ENCODE measurements at places on chromosomes 12 and 14. TPM values are rescaled to one million over a fixed set of nuclear protein-coding genes. Genes with fewer than 3 reads are reported as not detected.

DNA sequence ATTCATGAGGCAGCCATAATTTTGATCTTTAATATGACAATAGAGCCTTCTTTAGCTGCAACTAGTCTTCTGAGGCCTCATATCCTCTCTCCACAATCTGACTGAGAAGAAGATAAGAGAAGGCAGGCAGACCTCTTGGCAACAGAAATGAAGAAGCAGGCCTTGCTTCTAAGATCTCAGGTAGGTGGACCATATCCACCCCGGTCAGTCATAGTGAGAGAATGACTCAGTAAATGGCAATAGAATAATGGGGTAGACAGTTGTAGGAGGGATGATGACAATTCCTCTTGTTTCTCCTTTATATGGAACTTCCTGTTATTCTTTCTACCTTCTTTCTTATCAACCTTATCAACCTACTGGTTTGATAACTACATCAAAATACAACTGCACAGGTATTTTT lies 246.7 kb upstream of the G2E3 start:
- H3K36me3 ChIP-seq: no peaks in the 10 kb centered on the region
- no peak overlapping the region for H3K27ac ChIP-seq
- H3K27me3 ChIP-seq: peaks cover 6% of the 10 kb centered on the region
- no peak overlapping the region for H3K4me3 ChIP-seq
- no peaks in the 10 kb centered on the region for H3K4me1 ChIP-seq
- DNase-seq: no peak

- no peaks in the 10 kb centered on the region for H3K27me3 ChIP-seq
- H3K36me3 ChIP-seq: no peaks in the 10 kb centered on the region
- no peak overlapping the region for H3K27ac ChIP-seq
- DNase-seq: no peak
- H3K4me1 ChIP-seq: no peaks in the 10 kb centered on the region
These were observed 36.5 kb upstream of the KICS2 start for GRCh38 chr12:64258576-64258975.

DNA sequence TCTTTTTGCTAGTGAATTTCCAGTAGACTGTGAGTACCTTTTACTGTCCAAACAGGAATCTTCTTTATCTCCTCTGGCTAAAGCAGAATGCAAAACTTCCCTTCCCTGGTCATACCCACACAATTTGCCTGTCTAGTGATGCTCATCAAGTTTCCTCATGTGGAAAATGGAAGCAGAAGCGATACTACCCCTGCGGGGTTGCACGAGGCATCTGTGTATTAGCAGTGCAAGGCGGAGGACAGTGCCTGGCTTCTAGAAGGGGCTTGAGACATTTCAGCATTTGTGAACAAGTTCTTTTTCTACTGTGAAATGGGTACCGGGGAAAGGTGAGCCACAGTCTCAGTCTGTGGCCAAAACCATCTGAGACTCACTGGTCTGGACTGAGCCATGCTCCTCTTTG lies 340.9 kb downstream of the AACS start:
- peaks cover 20% of the 10 kb centered on the region for H3K27me3 ChIP-seq
- no peak for DNase-seq
- no peaks in the 10 kb centered on the region for H3K4me1 ChIP-seq
- H3K27ac ChIP-seq: no peak overlapping the region

ERG28 gene
- 8.4 TPM for total RNA-seq

COX8C gene
- total RNA-seq: not detected

EGLN3 gene
- total RNA-seq: 10.3 TPM

RHEBL1 gene
- 7.9 TPM for total RNA-seq

DNA sequence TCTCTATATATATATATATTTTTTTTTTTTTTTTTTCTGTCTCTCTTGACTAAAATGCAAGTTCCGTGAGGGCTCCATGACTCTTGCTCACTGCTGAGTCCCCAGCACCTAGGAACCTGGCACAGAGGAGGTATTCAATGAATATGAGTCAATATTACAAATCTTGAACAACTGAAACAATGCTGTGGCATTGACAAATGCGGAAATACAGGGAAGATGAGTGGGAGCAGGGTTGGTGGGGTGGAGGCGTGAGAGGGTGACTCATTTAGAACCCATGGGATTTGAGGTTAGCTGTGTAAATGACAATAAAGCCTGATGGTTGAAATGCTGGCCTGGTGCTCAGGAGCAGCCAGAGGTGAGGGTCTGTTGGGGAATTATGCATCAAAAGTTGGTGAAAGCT lies 121.7 kb upstream of the FUT8 start:
- DNase-seq: no peak
- H3K27me3 ChIP-seq: no peaks in the 10 kb centered on the region
- H3K4me1 ChIP-seq: peaks cover 32% of the 10 kb centered on the region
- no peak overlapping the region for H3K4me3 ChIP-seq

ZNF891 gene
- 3.1 TPM for total RNA-seq

DNA sequence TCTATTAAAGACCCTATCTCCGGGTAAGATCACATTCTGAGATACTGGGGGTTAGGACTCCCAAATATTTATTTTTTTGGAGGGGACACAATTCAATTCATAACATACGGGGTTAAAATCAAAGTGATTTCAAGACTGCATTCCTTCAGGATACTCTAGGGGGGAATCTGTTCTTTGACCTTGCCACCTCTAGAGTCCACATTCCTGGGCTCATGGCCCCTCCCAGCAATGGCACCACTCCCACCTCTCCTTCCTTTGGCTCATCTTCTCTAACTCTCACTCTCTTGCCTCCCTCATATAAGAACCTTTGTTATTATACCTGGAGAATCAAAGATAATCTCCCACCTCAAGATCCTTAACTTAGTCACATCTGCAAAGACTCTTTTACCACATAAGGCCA lies 79.5 kb downstream of the CAND1 start:
- no peaks in the 10 kb centered on the region for H3K4me1 ChIP-seq
- no peak overlapping the region for H3K4me3 ChIP-seq
- H3K27ac ChIP-seq: no peak overlapping the region
- DNase-seq: no peak
- peaks cover 5% of the 10 kb centered on the region for H3K27me3 ChIP-seq

HHIPL1 gene
- 0.12 TPM for total RNA-seq

IL22 gene
- 5.6 TPM for total RNA-seq

KRT3 gene
- total RNA-seq: not detected

DCN gene
- total RNA-seq: not detected

- H3K27me3 ChIP-seq: peaks cover 25% of the 10 kb centered on the region
- no peak overlapping the region for H3K27ac ChIP-seq
- peaks cover 6% of the 10 kb centered on the region for H3K4me1 ChIP-seq
These were observed 150.2 kb upstream of the C14orf180 start for GRCh38 chr14:104429291-104429861.

GRCh38 chr14:28767853-28768741 lies 1.5 kb downstream of the FOXG1 start:
- H3K4me3 ChIP-seq: peak overlapping the region; percentile 59
- peaks cover 5% of the 10 kb centered on the region for H3K36me3 ChIP-seq
- DNase-seq: no peak
- peak overlapping the region; percentile 8 for H3K27ac ChIP-seq
- H3K4me1 ChIP-seq: peaks cover 5% of the 10 kb centered on the region
- peaks cover 36% of the 10 kb centered on the region for H3K27me3 ChIP-seq

NFYB gene
- total RNA-seq: 11.7 TPM

GRCh38 chr12:116010467-116010866 lies 267.0 kb downstream of the MED13L start:
- H3K4me3 ChIP-seq: no peak overlapping the region
- no peak for DNase-seq
- peaks cover 6% of the 10 kb centered on the region for H3K36me3 ChIP-seq
- peak overlapping the region; percentile 45 for H3K27ac ChIP-seq

GRCh38 chr14:95144849-95145248 lies 12.5 kb downstream of the DICER1 start:
- H3K27ac ChIP-seq: no peak overlapping the region
- H3K4me3 ChIP-seq: peak overlapping the region; percentile 4
- H3K36me3 ChIP-seq: peaks cover 2% of the 10 kb centered on the region

- DNase-seq: no peak
- no peaks in the 10 kb centered on the region for H3K4me1 ChIP-seq
These were observed 34.0 kb downstream of the PLEKHD1 start for GRCh38 chr14:69518289-69519101.

- no peaks in the 10 kb centered on the region for H3K27me3 ChIP-seq
- H3K27ac ChIP-seq: peak within 1 kb of the TSS; percentile 86
- H3K4me3 ChIP-seq: peak within 1 kb of the TSS; percentile 91
- peaks cover 2% of the 10 kb centered on the region for H3K36me3 ChIP-seq
These were observed at the start of gene DCAF5 for GRCh38 chr14:69152902-69153151. DCAF5 (minus strand) TSS chr14:69153119; CDS start chr14:69152978, 141 bp downstream.

SSTR1 gene
- not detected for total RNA-seq

- no peak for DNase-seq
- H3K36me3 ChIP-seq: no peaks in the 10 kb centered on the region
- H3K4me1 ChIP-seq: no peaks in the 10 kb centered on the region
- H3K27me3 ChIP-seq: peaks cover 14% of the 10 kb centered on the region
- no peak overlapping the region for H3K27ac ChIP-seq
These were observed 267.3 kb downstream of the BCAT1 start for GRCh38 chr12:24681570-24681969.

DNA sequence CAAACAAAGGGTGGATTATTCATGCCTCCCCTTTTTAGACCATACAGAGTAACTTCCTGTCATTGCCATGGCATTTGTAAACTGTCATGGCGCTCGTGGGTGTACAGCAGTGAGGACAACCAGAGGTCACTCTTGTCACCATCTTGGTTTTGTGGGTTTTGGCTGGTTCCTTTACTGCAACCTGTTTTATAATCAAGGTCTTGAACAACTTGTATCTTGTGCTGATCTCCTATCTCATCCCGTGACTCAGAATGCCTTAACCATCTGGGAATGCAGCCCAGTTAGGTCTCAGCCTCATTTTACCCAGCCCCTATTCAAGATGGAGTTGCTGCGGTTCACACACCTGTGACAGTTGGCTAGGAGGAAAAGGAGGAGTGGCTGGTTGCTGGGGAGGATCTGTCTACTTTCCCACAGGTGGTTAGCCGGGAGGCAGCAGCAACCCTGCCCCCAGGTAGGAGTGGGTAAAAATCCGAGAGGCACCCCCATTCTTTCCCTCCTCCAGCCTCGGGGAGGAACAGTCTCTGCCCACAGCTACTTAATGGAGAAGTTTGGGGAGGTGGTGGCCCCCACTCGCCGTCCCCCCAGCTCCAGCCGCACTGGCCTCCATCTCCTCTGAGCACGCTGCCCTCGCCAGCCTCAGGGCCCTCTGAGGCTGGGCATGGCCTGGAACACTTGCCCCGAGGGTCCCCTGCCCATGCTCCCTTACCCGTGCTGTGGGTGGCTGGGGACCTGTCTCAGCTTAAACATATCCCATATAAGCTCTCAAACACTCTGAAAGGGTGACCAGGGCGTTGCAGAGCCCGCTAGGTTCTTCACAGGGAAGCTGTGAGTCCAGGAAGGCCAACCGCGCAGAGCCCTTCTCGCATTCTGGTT lies 41.7 kb downstream of the SMIM41 start:
- no peak overlapping the region for H3K4me3 ChIP-seq
- no peaks in the 10 kb centered on the region for H3K36me3 ChIP-seq
- no peak for DNase-seq
- H3K4me1 ChIP-seq: peaks cover 9% of the 10 kb centered on the region
- peak overlapping the region; percentile 43 for H3K27ac ChIP-seq

- no peak overlapping the region for H3K4me3 ChIP-seq
- no peaks in the 10 kb centered on the region for H3K36me3 ChIP-seq
- DNase-seq: no peak
These were observed 86.0 kb downstream of the PHLDA1 start for GRCh38 chr12:75945581-75945980.

- peak overlapping the region; percentile 95 for H3K4me3 ChIP-seq
- H3K27me3 ChIP-seq: no peaks in the 10 kb centered on the region
- H3K4me1 ChIP-seq: peaks cover 42% of the 10 kb centered on the region
- peak overlapping the region; percentile 92 for H3K27ac ChIP-seq
- no peak for DNase-seq
These were observed 1.1 kb downstream of the DIP2B start for GRCh38 chr12:50505675-50506530.

- H3K36me3 ChIP-seq: peaks cover 5% of the 10 kb centered on the region
- no peak overlapping the region for H3K27ac ChIP-seq
- H3K27me3 ChIP-seq: no peaks in the 10 kb centered on the region
- H3K4me1 ChIP-seq: peaks cover 3% of the 10 kb centered on the region
These were observed 33.3 kb upstream of the NUDT14 start for GRCh38 chr14:105214324-105214915.

SLC17A8 gene
- total RNA-seq: not detected

SVOP gene
- not detected for total RNA-seq

CIROP gene
- not detected for total RNA-seq

DNA sequence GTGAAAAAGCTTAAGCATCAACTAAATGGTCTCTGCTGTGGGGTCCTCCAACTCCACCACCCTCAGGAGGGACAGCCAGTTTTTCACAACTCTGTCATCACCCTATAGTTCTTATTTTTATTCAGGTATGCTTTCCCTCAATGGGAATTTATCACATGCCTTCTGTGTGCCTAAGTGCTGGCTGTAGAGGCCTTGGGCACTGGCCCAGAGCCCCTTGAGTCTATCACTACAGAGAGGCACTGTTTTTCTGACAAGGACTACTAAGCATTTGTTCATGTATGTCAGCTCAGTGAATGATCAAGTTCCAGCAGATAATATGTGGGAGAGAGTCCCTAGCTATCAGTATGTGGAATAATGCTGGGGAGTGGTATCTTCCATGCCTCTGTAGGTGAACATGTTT lies 463.9 kb downstream of the NPAS3 start:
- peaks cover 3% of the 10 kb centered on the region for H3K27me3 ChIP-seq
- H3K36me3 ChIP-seq: no peaks in the 10 kb centered on the region
- no peak for DNase-seq
- H3K4me3 ChIP-seq: no peak overlapping the region

- no peak overlapping the region for H3K4me3 ChIP-seq
- peaks cover 7% of the 10 kb centered on the region for H3K4me1 ChIP-seq
- no peak overlapping the region for H3K27ac ChIP-seq
- H3K36me3 ChIP-seq: no peaks in the 10 kb centered on the region
- peaks cover 16% of the 10 kb centered on the region for H3K27me3 ChIP-seq
- DNase-seq: no peak
These were observed 43.3 kb upstream of the PLEKHG6 start for GRCh38 chr12:6266971-6267721.

DNA sequence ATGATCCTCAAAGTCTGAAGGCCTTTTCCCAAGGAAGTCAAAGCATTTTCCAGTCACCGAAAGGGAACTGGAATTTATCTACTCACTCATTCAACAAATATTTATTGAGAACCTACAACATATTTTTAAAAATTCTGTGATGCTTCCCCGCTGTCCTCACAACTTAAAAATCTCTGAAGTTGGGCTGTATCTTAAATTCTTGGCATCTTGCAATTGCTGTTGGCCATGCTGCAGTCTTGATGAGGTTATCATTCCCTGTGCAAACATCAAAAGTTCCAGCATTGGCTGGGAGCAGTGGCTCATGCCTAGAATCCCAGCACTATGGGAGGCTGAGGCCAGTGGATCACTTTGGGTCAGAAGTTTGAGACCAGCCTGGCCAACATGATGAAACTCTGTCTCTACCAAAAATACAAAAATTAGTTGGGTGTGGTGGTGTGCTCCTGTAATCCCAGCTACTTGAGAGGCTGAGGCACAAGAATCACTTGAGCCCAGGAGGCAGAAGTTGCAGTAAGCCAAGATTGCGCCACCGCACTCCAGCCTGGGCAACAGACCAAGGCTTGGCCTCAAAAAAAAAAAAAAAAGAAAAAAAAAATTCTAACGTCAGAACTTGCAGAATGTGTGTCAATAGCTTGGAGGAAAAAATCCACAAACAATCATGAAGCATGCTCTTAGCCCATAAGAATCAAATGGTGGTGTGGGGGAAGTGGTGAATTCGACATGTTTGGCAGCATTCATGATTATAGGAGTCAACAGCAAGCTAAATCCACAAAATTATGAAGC lies 34.9 kb downstream of the CCDC177 start:
- H3K27ac ChIP-seq: no peak overlapping the region
- H3K4me3 ChIP-seq: no peak overlapping the region
- H3K36me3 ChIP-seq: no peaks in the 10 kb centered on the region
- peaks cover 20% of the 10 kb centered on the region for H3K4me1 ChIP-seq
- no peak for DNase-seq
- peaks cover 38% of the 10 kb centered on the region for H3K27me3 ChIP-seq

GRCh38 chr14:61476754-61477410 lies 155.5 kb downstream of the PRKCH start:
- H3K36me3 ChIP-seq: peaks cover 8% of the 10 kb centered on the region
- H3K4me1 ChIP-seq: peaks cover 67% of the 10 kb centered on the region
- H3K27me3 ChIP-seq: no peaks in the 10 kb centered on the region
- H3K4me3 ChIP-seq: peak overlapping the region; percentile 78

Measured in T-helper 17 cell (primary cell).